Dermis microvascular lymphatic vessel endothelial cell (primary cell): ENCODE measurements at places on chromosomes 2 and 18. TPM values are rescaled to one million over a fixed set of nuclear protein-coding genes. Genes with fewer than 3 reads are reported as not detected.

DNA sequence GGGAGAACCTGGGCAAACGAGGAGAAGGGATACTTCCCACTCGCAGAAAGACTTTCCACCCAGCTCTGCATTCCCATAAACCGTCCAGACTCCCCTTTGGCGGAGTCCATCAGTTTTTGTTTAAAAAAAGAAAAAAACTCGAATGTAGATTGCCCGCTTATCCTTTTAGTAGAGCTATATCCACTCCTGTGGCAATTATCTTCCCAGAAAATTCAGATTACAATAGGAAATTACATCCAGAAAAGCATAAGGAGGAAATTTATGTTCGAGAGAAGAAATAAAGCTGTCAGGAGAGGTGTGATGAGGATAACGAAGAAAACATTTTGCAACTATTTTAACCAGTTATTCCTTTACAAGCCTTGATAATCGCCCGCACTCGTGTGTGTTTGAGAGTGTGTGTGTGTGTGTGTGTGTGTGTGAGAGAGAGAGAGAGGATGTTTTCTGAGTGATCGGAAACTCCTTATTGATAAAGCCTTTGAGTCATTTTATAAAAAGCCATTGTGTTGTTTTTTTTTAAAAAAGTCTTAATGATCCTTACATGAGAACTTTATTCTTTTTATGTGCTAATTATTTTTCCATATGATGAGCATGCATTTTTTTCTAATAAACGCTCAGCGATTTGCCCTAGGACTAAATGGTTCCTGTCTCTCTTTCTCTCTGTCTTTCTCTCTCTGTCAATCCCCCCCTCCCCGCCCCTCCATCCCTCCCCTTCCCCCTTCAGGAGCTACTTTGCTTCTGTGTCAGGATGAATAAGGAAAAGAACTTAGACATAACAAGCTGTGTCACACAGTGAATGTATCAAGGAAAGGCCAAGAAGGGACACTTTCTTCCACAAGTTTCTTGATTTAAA lies 1.1 kb upstream of the PPP3R1 start:
- DNase-seq, result peak; percentile 15

CDKL4 gene
- 0.25 and 0.64 TPM in 2 replicates for total RNA-seq

DNA sequence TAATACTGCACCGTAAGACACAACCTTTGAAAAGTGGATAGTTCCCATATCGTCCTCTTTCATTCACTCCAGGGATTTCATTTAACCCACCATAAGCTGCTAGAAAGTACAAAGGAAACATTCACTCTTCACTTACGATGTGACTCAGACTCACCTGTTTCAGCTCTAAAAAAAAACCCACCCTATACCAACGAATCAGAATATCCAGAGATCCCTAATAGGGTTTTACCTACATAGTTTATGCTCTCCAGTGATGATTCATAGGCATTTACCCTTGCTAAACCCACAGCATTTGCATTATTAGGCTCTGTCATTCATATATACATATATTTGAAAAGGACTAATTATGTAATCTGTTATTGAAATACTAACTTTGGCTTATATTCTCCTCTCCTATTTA lies 60.2 kb downstream of the PRPF40A start:
- DNase-seq, result no peak

- DNase-seq, result no peak
Measured at GRCh38 chr2:110796716-110797301, 64.4 kb downstream of the ACOXL start.

SMAD4 gene
- 47.4 and 84.8 TPM in 2 replicates for total RNA-seq

TMEM18 gene
- total RNA-seq, result 8.5 and 10.7 TPM in 2 replicates

GRCh38 chr2:160878618-160879017 lies 281.6 kb upstream of the TANK start:
- no peak for DNase-seq

- DNase-seq, result no peak
Measured at GRCh38 chr18:58058720-58059119, 14.7 kb downstream of the NEDD4L start.

GRCh38 chr2:111698089-111698488 lies 185.9 kb downstream of the ANAPC1 start:
- DNase-seq, result no peak

GRCh38 chr2:144832048-144832447 lies 312.1 kb upstream of the ZEB2 start:
- DNase-seq, result no peak

DNA sequence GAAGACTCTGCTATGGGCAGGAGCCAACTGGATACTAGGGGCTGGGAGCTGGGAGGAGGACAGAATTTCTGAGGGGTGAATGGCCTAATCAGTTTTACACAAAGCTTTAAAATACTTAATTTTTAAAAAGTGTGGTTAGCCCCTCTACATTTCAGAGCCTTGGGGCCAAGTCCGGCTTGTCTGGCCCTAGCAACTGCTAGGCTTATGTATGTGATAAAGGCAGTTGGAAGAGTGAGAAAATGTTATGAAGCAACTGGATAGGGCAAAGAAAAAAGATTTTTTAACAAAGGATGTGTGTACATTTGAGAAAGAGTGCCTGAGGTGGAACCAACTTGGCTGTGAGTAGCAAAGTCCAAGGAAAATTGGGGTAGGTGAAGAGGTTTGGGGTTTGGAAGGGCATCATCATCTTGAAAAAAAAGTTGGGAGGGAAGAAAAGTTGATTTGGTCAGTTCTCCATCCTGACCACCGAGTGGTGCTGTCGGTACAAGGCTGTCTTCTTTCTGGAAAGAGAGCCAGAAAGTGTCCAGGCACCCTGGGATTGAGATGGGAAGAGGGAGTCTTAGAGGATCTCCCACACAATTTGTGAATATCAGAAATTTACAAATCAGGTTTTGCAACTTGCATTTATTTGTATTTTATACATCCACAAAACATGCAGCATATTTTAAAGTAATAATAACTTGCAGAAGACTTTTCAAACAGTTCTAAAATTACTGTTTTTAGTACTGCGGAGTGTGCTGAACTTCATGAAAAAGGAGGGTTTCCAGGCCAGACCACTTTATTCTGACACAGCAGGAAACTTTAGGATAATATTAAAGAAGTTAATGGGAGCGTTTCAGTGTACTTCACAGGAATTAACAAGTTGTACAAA lies 10.5 kb upstream of the CDK15 start:
- DNase-seq, result peak; percentile 56

CLEC4F gene
- total RNA-seq, result 0.13 TPM in 2 replicates
